ENCODE measurements at places on chromosomes 16 and 17. TPM values are rescaled to one million over a fixed set of nuclear protein-coding genes. Genes with fewer than 3 reads are reported as not detected.

Gene SKAP1
- 123 TPM for total RNA-seq

Gene ABCA9
- total RNA-seq, result 0.08 TPM

Gene MYBBP1A
- 59.0 TPM for total RNA-seq

Gene DLG4
- 9.5 TPM for total RNA-seq

Gene UNC119
- total RNA-seq, result 38.6 TPM

Gene CCR7
- 323 TPM for total RNA-seq

Gene NGFR
- 0.07 TPM for total RNA-seq

Gene C17orf113
- total RNA-seq, result 0.04 TPM

Gene PMP22
- not detected for total RNA-seq

Gene CARD14
- total RNA-seq, result not detected

Gene TRPV3
- 0.10 TPM for total RNA-seq

Gene WFDC1
- not detected for total RNA-seq

Data from activated CD4-positive, alpha-beta T cell treated with anti-CD3 and anti-CD28 coated beads, Interleukin-2, amount 10 ng/mL, durations not matched to agents 7 days and 5 days (primary cell).